Nephron progenitor cell (in vitro differentiated cells): ENCODE measurements at places on chromosomes 3 and 15.

DNA sequence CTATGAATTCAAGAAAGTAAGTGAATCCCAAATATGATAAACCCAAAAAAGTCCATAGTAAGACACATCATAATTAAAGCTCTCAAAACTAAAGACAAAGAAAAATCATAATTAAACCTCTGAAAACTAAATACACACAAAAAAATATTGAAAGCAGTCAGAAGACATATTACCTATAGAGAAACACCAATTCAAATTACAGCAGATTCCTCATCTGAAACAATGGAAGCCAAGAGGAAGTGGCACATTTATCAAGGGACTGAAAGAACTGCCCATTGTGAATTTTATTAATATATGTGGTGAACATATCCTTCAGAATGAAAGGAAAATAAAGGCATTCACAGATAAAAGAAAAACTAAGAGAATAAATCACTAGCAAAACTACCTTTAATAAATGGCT is 128.2 kb downstream of the SCAPER start:
- DNase-seq: no peak

- DNase-seq: no peak
These were observed 31.4 kb upstream of the NOX5 start for GRCh38 chr15:68982976-68983563.

GRCh38 chr15:76973906-76974305 is 21.0 kb upstream of the PSTPIP1 start:
- no peak for DNase-seq

DNA sequence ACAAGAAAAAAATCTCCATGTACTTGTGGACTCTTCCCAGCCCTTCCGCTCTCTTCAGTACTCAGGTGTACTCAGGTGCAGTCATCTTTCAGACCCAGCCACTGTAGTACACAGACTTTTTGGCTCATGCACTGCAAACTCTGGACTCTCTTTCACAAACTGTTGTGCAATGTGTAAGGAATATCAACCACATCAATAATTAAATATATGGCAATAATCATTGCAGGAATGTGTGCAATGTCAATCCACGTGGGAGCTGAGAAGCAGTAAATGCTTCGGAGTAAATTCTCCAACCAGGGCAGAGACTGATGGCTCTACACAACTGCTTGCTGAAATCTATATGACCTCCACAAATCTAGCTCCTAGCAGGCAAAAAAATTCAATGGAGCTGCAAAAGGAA is 287.3 kb upstream of the COL8A1 start:
- no peak for DNase-seq

GRCh38 chr3:190019006-190019405 is 101.7 kb downstream of the P3H2 start:
- DNase-seq: no peak

- DNase-seq: no peak
These were observed 47.2 kb downstream of the SPTSSB start for GRCh38 chr3:161323926-161324621.

GRCh38 chr3:42980909-42981308 is 1.8 kb downstream of the GASK1A start:
- no peak for DNase-seq

GRCh38 chr3:170697131-170697530 is 111.3 kb upstream of the SLC7A14 start:
- DNase-seq: no peak

DNA sequence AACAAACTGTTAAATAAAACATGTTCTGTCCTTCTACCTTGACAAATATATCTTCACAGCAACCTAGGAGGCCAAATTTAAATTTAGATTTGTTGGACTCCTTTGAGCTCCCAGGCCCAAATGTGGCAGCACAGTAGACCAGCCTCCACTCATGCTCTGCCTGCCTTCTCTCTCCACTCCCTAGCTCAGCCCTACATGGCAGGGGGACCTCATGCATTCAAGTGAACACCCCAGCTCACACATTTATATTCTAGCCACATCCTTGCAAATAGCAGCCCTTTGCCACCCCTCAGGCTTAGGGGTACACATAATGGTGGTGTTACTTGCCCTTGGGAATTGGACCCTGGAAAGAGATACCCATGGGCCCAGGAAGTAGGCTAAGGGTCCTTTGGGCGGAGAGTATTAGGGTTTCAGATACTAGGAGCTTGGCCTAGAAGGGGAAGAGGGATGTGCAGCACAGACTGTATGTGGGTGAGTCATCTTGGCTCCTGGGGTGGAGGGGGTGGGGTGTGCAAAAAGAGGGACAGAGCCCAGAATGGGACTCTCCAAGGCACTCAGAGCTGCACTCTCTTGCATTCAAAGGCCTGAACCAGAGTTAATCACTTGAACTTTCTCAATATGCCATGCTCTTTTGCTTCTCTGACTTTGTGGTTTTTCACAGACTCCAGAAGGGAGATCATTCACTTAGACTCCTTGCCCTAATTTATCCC is 268.4 kb upstream of the ROPN1 start:
- no peak for DNase-seq

DNA sequence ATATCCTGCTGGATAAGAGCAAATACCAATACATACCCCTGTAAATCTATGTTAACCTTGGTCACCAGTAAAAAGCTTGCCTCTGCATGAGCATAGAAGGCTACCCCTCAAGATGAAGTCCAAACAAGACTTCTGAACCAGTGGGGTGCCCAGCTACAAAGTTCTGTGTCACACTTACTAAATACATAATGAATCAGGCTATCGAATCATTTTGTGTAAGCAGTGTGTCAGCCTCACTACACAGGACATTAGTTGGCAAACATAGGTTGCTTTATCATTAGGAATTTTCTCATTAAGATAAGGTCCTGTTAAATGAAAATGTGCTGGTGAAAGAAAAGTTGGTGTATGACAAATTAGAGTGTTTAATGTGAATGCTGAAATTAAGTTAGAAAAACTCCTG is 452.0 kb downstream of the MFSD1 start:
- no peak for DNase-seq

DNA sequence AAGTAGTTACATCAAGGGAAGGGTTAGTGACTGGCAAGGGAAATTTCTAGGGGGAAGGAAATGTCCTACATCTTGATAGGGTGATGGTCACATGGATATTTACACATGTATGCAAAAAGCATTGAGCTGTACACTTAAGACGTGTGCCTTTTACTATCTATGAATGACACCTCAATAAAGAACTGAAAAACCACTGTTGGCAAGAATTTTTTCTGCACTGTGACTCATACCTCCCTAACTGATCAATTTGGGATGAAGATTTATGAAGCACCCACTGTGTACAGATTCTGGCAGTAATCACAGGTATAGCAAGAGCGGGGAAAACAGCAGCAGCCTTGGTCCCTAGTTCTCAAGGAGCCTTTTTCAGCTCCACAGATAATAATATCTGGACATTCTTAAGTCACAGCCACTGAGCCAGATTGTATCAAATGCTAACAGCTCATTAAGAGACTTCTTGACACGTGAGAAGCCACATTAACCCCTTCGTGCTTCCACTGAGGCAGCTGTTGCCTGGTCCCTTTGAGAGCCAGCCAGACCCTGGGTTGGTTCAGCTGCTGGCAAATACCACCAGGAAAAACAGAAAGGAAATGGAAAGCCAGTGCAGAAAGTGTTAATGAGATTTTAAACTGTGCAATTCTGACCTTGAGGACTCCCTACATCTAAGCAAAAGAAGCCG is 32.0 kb upstream of the GALNT15 start:
- DNase-seq: no peak

DNA sequence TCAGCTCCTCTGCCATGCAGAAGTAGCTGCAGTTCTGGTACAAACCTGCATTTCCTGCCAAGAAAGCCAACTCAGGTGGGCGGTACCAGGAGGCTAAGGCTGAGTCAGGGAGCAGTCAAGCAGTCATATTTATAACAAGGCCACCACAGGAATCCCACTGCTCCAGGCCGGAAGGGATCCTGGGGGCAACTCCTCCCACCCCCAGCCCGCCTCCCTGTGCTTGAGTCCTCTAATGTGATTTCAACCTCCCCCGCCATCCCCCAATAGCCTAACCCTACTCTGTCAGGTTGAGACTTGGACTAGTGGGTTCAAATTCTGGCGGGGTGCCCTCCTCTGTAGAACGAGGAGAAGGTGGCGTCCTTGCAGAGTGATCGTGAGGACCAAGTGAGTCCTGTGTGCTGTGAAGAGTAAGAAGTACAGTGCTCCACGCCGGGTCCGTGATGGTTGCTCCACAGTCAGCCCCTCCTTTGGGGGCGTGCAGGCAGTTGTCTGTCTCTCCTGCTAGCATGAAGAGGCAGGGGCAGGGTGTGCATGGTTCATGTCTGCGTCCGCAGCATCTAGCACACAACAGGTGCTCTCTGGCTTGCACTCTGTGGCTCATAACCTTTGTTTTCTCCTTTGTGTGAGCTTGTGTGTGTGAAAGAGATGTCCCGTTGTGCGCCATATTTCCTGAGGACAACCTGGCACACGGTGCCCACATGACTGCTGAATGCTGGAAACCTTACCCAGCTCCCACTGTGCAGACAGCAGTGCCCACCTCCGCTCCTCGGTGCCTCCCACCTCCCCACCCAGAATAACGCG is 78.3 kb downstream of the SMAD6 start:
- DNase-seq: no peak

- DNase-seq: no peak
These were observed 14.5 kb upstream of the JMJD7 start for GRCh38 chr15:41813426-41813825.

GRCh38 chr3:168847291-168847883 is 751.7 kb upstream of the GOLIM4 start:
- DNase-seq: peak; percentile 12

DNA sequence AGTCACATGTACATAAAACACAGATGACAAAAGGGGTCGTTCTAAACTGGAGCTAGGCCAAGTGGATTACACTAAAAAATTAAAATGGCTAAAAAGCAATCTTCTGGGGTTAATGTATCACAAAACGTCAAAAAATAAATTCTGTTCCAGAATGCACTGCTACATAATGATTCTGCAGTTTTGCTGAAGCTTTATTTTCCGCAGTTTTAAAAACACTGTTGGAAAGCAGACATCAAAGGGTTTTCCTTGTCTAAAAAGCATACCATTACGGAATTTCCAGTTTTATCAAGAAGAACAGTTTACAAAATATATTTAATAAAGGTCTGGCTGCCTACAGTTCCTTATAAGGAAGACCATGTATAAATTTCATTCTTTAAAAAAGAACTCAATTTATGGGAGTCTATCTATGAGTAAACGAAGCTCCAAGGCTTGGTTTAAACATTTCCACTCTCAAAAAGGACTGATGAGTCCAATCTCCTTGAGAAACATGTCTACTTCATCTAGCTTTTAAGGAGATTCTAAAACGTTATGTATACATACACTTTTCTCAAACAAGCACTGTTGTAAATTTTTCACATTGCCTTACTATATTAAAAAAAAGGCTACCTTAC is 1.3 kb downstream of the DMXL2 start:
- no peak for DNase-seq

DNA sequence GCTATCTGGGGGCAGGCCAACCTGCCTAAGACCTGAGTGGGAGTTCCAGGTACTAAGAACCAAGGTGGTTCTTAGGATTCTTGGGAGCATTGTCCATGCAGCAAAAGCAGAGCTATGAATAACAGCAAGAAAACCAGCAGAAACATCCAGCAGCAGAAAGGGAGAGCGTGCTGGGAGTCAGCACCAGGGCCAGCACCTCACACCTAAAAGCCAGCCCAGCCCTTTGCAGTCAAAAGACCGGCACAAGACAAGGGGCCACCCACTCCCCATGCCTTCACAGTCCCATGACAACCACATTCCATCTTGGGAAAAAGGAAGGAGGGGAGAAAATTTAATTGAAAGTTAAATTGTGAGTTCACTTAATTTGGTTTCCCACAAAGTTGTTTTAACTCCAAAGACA is 364.9 kb downstream of the AGBL1 start:
- peak; percentile 41 for DNase-seq

DNA sequence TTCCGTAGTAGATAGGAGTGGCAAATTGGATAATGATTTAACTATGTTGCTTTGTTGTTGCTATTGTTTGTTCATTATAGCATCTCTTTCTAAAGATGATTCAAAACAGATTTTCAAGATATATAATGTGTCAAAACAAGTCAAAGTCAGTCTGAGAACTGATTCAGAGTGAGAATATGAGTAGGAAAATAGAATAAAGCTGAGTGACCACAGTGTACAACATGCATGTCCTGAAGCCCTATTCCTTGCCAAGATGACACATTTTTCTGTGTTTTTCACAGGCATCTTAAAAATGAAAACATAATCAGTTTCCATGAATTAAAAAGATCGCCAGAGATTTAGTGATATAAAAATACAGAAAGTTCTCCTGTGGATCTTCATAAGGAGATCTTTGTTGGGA is 57.0 kb upstream of the THRB start:
- no peak for DNase-seq

DNA sequence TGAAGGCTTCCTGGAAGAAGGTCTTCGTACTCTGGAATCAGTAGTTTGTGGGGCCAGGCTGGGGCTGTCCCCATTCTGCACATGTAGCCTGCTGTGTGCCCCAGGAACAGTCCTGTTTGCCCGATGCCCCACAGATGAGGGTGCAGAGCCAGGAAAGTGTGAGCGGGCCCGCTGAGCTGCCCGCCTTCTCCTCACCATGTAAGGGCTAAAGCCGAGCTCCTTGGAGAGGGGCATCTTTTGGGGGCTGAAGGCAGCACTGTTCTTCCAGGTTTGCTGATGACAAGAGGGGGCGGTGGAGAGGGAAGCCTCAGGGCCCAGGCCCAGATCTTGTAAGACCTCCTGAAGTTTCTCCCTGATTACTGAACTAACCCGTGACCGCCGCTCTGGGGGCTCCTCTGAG is 73.2 kb upstream of the GSK3B start:
- no peak for DNase-seq

- DNase-seq: no peak
These were observed 15.9 kb downstream of the LMCD1 start for GRCh38 chr3:8517487-8517886.

GRCh38 chr15:57149196-57149595 is 227.1 kb upstream of the CGNL1 start:
- no peak for DNase-seq

DNA sequence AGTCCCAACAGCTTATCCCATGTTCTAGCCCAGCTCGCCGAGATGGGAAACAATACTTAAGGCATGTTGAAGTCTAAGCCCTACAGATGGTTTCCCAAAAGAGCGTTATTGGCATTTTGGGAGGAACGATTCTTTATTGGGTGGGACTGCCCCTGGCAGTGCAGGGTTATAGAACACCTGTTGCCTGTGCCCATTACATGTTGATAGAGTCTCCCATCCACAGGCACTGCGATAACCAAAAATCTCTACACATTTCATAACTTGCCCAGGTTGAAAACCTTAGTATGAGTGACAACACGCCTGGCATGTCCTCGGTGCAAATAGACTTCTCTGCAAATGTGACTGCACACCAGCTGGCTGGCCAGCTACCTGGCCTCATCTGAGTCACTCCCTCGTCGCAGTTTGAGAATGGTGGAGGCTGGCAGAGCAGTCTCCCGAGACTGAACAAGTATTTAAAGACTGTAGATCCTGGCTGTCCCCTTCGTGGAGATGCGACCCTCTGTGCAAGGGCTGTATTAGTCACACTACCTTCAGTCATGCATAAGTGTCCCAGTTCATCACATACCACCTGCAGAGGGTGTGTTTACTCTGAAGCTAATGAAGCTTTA is 18.7 kb downstream of the ZNF80 start:
- DNase-seq: no peak

GRCh38 chr3:134357261-134357913 is 16.9 kb downstream of the AMOTL2 start:
- peak; percentile 1 for DNase-seq
